ENCODE measurements at places on chromosomes 5 and 9.

- DNase-seq: no peak
These were observed 75.4 kb downstream of the TEX10 start for GRCh38 chr9:100277166-100277979.

GRCh38 chr5:140101179-140101578 is 12.7 kb upstream of the PURA start:
- DNase-seq: no peak

- DNase-seq: no peak
These were observed 52.1 kb upstream of the EXOC3 start for GRCh38 chr5:390623-391491.

DNA sequence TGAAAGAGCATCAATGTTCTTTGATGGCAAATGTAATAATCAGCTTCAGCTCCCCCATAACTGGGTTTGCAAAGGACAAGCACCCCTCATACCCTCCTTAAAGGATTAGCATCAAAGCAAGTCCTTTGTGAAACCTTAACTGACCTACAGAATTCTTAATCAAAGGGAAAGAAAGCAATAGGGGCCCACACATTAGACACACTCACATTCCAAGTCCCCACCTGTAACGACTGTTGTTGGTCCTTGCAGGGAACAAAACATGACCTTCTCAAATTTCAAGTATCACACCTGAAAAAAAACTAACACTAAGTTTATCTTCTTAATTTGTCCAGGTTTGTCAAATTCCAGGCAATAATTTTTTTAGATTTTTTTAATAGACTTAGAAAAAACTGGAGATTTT is 32.6 kb downstream of the TTC39B start:
- no peak for DNase-seq

DNA sequence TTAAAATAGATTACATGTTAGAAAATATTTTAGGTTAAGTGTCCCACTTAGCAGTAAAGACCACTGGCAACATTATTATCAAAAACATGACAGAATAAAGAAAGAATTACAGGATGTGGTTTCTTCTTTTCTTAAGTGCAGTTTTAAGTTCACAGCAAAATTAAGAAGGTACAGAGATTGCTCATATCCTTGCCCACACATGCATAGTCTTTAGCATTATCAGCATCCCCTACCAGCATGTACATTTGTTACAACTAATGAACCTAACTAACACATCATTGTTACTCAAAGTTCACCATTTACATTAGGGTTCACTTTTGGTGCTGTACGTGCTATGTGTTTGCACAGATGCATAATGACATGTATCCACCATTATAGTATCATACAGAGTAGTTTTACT is 837.7 kb upstream of the CDH9 start:
- no peak for DNase-seq

GRCh38 chr5:35158622-35159369 is 71.5 kb downstream of the PRLR start:
- DNase-seq: no peak

DNA sequence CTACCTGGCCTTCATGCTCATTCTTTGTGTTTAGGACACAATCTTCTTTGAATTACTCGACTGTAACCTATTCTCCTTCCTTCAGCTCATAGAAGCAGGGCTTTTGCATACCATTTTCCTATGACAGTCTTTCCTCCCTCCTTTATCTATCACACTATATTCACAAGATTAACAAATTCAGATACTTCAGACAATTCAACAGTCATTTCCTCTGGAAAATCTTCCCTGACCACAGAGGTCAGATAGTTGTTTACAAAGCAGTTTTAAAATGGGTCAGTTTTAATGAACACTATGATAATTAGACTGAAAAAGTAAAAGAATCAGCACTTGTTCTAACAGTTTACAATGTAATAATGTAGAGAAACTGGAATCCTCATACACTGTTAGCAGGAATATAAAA is 4.3 kb downstream of the CAAP1 start:
- DNase-seq: no peak

DNA sequence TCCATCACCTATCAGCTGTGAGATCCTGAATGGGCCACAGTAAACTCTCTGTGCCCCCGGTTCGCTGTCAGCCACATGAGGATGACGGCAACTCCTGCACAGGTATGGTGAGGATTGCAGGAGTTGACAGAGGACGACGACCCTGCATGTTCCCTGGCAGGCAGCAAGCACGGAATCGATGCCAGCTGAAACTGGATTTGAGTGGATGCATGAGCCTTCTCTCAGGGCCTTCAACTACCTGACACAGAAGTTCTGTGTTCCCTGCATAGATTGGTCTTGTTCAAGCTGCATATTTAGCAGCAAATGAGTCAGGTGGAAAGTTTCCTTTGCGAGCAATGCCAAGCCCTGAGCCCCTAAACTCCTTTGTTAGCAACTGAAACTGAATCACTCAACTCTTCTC is 69.6 kb upstream of the PTCH1 start:
- DNase-seq: no peak

GRCh38 chr5:144594919-144595318 is 424.2 kb downstream of the KCTD16 start:
- DNase-seq: no peak

- DNase-seq: no peak
These were observed 18.4 kb upstream of the VPS13A start for GRCh38 chr9:77158772-77159513.

- no peak for DNase-seq
These were observed 46.7 kb downstream of the TGFBI start for GRCh38 chr5:136075466-136075891.

- DNase-seq: no peak
These were observed 113.2 kb upstream of the RANBP3L start for GRCh38 chr5:36414869-36415282.

DNA sequence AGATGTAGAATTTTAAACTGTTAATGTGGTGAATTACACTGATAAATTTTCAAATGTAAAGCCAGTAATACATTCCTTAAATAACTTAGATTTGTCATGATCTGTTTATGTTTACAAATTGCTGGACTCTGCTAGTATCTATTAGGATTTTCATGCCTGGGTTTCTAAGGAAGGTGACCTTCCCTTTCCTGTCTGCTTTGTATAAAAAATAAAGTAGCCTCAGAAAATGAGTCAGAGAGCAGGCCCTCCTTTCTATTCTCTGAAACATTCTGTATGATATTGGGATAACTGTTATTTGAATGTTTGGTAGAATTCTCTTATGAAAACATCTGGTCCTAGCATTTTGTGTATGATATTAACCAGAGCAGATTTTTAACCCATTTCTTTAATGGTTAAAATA is 255.3 kb downstream of the SYK start:
- no peak for DNase-seq

- no peak for DNase-seq
These were observed 75.9 kb downstream of the SFXN1 start for GRCh38 chr5:175554296-175554695.

GRCh38 chr5:125579182-125579581 is 832.7 kb upstream of the ZNF608 start:
- no peak for DNase-seq

DNA sequence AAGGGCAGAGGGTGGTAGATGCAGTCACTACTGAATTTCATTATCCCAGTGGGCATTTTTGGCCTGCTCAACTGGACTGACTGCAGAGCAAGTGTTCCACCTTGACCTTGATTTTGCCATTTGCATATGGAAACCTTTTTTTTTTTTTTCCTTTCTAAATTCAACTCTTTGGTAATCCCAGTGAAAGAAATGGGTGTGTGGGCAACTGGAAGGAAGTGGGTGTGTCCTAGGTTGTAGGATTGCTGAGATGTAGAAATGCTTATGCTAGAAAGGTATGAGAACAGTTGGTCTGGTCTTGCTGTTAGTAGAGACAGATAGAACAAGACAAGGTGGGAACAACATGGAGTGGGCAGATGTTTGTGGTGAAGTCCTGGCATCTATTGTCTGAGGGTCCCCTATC is 7.8 kb upstream of the IL12B start:
- DNase-seq: no peak

- DNase-seq: no peak
These were observed 378.2 kb downstream of the FAM170A start for GRCh38 chr5:120007598-120007997.

- DNase-seq: no peak
These were observed 102.7 kb upstream of the NREP start for GRCh38 chr5:111859533-111860270.

DNA sequence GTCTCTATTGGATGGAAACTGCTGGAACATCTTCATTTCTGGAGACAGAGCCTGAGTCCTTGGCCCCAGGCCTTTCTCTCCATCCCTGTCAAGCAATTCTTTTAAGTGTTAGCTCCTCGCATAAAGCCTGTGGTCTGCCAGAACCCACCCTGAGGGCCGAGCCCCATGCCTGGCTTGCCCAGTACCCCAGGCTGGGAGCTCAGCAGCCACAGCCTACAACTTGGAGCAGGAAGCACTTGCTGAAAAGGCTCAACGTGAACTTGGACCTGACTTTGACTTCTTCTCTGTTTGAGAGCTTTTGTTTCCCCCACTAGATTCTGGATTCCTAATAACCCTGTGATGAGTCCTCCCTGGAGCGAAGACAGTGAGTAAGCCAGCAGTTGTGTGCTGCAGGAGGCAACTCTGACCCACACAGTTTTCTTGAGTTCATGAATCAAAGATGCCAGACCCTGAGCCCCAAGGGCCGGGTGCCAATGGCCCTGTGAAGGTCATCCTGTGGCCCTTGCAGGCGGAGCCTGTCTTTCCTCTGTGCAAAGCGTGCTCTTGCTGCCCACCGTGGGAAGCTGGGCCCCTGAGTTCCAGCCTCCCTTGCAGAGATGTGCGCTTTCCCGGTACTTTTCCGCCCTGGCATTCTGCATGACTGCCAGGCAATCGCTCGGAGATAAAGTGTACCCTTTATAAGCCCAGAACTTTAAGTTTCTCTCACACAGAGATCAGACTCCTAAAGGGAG is 64.3 kb upstream of the RUFY1 start:
- DNase-seq: no peak

GRCh38 chr9:89738137-89738932 is 133.5 kb downstream of the GADD45G start:
- DNase-seq: no peak

DNA sequence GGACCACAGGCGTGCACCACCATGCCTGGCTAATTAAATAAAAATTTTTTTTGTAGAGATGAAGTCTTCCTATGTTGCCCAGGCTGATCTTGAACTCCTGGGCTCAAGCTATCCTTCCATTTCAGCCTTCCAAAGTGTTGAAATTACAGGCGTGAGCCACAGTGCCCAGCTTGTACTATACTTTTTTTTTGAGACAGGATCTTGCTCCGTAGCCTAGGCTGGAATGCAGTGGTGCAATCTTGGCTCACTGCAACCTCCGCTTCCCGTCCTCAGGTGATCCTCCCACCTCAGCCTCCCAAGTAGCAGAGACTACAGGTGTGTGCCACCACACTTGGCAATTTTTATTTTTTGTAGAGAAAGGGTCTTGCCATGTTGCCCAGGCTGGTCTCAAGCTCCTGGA is 5.3 kb upstream of the RAD23B start:
- DNase-seq: no peak

DNA sequence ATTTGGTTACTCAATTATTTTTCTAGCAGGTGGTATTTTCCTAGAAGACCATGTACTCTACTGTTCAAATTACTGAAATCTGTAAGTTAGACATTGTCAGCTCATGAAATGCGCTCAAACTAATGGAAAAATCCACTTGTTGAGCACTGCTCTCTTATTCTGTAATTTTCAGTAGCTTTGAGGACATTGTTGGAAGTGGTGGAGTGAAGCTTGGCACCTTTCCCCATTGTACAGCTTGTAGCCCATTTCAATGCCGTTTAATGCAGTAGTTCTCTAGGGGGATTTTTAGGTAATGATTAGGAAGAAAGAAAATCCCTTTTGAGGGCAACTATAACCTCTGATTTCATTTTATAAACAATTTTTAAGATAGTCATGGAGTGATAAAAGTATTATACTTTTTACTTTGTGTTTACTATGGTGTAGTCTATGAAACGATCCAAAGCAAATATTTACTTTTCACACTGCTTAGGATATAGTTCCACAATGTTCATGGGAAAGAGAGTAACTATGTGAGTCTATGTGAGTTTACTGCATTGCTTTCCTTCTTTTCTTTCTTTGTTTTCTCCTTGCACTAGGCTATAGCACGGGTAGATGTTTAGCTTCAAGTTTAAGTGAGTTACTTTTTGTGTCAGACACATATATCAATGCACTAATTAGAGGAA is 165.8 kb upstream of the ANKH start:
- DNase-seq: peak; percentile 15

Measured in NCI-H2029 treated with DMSO at 0.1 percent for 48 hours (cell line).